Nasal cavity respiratory epithelium epithelial cell of viscerocranial mucosa (primary cell): ENCODE measurements at places on chromosomes 2 and 18. TPM values are rescaled to one million over a fixed set of nuclear protein-coding genes. Genes with fewer than 3 reads are reported as not detected.

Gene CPO
- 0.14 TPM in 1 of 2 replicates, not detected in the other for total RNA-seq

Gene MFF
- total RNA-seq, result 83.4 and 84.9 TPM in 2 replicates

Gene ZC3H6
- 7.5 and 8.3 TPM in 2 replicates for total RNA-seq

Gene OTOS
- not detected in 2 replicates for total RNA-seq

Gene CAPN14
- total RNA-seq, result 1.4 and 6.1 TPM in 2 replicates

Gene AAMP
- 197 and 268 TPM in 2 replicates for total RNA-seq

Gene LRRFIP1
- total RNA-seq, result 151 and 170 TPM in 2 replicates

Gene ORC4
- 27.3 and 60.4 TPM in 2 replicates for total RNA-seq

Gene SH2D6
- total RNA-seq, result under 0.01 and 0.28 TPM in 2 replicates

Gene DSG2
- total RNA-seq, result 103 and 557 TPM in 2 replicates

Gene RFTN2
- total RNA-seq, result 0.14 TPM in 1 of 2 replicates, not detected in the other

Gene CCL20
- total RNA-seq, result 2.1 and 33.9 TPM in 2 replicates

Gene SIGLEC15
- 0.07 TPM in 1 of 2 replicates, not detected in the other for total RNA-seq

Gene SKOR2
- not detected in 2 replicates for total RNA-seq

Gene ARHGAP28
- under 0.01 and 6.0 TPM in 2 replicates for total RNA-seq

Gene CNRIP1
- total RNA-seq, result not detected in 2 replicates

Gene SERPINB13
- total RNA-seq, result 16.7 and 114 TPM in 2 replicates

Gene SLC16A14
- total RNA-seq, result 5.5 and 7.0 TPM in 2 replicates

Gene AQP12B
- total RNA-seq, result not detected in 2 replicates

Gene C1GALT1C1L
- under 0.01 and 0.14 TPM in 2 replicates for total RNA-seq

Gene TMEM37
- total RNA-seq, result 0.43 TPM in 1 of 2 replicates, not detected in the other

Gene GREB1
- 0.28 and 0.34 TPM in 2 replicates for total RNA-seq

Gene GRHL1
- 32.5 and 85.2 TPM in 2 replicates for total RNA-seq
